ENCODE measurements at places on chromosomes 12 and 14.
A peak's percentile ranks its signal among the peaks of the same experiment; 100 is the strongest.

GRCh38 chr12:25276199-25276937, 25.6 kb upstream of the KRAS start:
- DNase-seq: no peak
- no peak overlapping the region for H3K27ac ChIP-seq

DNA sequence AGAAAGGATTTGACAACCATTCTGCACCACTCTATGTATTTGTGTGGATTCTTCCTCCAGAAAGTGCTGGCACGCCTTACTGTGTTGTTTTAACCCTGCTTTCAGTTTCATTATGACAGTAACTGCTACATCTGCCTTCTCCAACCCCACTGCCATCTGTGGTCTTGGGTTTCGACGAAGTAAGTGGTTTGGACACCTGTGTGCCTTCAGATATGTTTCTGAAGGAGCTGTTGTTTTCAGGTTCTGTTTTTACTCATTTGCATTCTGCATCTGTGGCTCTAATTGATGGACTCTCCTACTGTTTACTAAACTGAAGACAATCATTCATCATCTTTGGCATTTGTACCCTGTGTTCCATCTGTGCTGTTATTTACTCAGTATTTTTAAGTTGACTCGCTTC, 4.1 kb downstream of the TSHR start:
- peak overlapping the region; percentile 77 for H3K4me3 ChIP-seq
- H3K27me3 ChIP-seq: no peaks in the 10 kb centered on the region
- H3K27ac ChIP-seq: peak overlapping the region; percentile 85
- peaks cover 44% of the 10 kb centered on the region for H3K4me1 ChIP-seq
- H3K36me3 ChIP-seq: peaks cover 3% of the 10 kb centered on the region

DNA sequence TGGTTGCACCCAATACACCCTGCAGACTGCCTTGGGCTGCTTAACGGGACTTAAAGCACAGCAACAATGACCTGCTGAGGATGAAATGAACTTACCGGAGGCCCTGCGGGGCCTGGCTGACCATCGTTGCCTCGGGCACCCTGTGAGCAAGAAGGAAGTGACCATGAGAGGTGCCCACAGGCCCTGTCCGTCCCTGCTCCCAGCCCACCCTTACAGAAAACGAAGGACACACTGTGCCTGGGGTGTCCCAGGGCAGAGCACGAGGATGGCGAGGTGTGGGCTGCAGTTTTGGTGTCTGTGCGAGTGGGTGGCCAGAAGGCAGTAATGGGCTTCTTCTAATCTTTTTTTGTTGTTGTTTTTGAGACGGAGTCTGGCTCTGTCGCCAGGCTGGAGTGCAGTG, 14.6 kb downstream of the COL2A1 start:
- no peak overlapping the region for H3K27ac ChIP-seq
- H3K27me3 ChIP-seq: peaks cover 13% of the 10 kb centered on the region
- no peak for DNase-seq
- no peaks in the 10 kb centered on the region for H3K36me3 ChIP-seq
- peaks cover 18% of the 10 kb centered on the region for H3K4me1 ChIP-seq

DNA sequence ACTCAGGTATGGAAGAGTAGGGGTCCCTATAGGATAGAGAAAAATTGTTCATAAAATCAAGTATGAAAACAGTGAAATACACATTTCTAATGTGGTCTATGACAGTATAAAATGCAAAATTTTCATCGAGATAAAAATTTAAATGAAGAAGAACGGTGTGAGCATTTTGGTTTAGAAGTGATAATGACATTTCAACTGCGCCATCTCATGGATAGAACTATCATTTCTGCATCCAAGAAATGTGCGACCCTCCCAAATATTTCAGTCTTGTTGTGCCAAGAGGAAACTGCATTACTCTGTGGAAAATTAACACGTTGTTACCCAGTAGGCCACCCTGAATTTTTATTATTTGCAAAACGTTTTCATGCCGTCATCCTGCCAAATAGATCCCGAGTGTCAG, 108.8 kb downstream of the CRACR2A start:
- H3K36me3 ChIP-seq: peaks cover 4% of the 10 kb centered on the region
- no peaks in the 10 kb centered on the region for H3K27me3 ChIP-seq
- no peaks in the 10 kb centered on the region for H3K4me1 ChIP-seq
- no peak overlapping the region for H3K4me3 ChIP-seq
- DNase-seq: no peak
- H3K27ac ChIP-seq: no peak overlapping the region

DNA sequence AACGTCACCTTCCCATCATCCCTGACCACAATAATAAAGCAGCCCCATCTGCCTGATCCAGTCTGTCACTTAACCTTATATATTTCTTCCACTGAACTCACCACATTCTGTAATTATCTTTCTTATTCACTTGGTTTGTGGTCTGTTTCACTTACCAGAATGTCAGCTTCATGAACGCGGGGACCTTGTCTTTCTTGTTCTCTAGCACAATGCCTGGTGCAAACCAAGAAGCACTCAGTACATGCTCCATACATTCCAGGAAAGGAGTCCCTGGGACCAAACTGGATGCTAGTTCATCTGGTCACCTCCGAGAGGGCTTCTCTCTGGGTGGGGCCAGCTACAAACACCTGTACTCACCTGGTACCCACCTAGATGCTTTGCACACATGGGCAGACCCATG, 17.4 kb upstream of the ANKRD33 start:
- no peak overlapping the region for H3K4me3 ChIP-seq
- DNase-seq: no peak
- H3K27ac ChIP-seq: no peak overlapping the region
- H3K36me3 ChIP-seq: peaks cover 3% of the 10 kb centered on the region

DNA sequence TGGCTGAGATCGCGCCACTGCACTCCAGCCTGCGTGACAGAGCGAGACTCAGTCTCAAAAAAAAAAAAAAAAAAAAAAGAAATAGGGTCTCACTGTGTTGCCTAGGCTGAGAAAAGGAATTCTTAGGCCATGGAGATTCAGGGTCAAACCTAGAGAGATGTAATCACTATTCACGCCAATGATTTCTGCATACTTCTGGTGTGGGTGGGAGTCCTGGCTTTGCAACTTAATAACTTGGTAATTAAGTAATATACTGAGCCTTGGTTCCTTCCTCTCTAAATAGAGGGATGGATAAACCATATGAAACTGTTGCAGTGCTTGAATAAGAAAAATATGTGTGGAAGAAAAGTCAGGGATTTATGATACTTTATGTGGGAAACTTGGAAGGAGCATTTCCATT, 2.7 kb downstream of the ZNF410 start:
- no peak for DNase-seq
- no peaks in the 10 kb centered on the region for H3K27me3 ChIP-seq
- peaks cover 24% of the 10 kb centered on the region for H3K36me3 ChIP-seq
- H3K4me3 ChIP-seq: no peak overlapping the region
- peaks cover 49% of the 10 kb centered on the region for H3K4me1 ChIP-seq

DNA sequence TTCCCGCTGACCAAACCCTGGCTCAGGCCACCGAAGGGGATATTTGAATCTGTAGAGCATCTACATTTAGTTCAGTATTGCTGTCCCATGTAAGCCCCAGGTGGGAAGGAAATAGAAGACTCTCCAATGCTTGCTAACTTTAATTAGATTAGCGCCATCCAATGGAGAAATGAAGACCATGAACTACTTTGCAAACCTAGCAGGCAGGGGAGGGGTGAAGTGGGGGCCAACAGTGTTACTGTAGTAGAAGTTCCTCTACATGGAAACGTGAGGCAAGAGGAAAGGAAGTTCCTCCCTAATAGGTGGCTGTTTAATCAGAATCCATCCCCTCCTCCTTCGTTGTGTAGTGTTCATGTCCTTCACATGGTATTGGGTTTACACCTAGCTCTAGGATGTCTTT, 9.3 kb upstream of the DENND5B start:
- no peak for DNase-seq
- H3K36me3 ChIP-seq: no peaks in the 10 kb centered on the region
- H3K27ac ChIP-seq: no peak overlapping the region
- H3K27me3 ChIP-seq: peaks cover 43% of the 10 kb centered on the region
- H3K4me3 ChIP-seq: no peak overlapping the region

DNA sequence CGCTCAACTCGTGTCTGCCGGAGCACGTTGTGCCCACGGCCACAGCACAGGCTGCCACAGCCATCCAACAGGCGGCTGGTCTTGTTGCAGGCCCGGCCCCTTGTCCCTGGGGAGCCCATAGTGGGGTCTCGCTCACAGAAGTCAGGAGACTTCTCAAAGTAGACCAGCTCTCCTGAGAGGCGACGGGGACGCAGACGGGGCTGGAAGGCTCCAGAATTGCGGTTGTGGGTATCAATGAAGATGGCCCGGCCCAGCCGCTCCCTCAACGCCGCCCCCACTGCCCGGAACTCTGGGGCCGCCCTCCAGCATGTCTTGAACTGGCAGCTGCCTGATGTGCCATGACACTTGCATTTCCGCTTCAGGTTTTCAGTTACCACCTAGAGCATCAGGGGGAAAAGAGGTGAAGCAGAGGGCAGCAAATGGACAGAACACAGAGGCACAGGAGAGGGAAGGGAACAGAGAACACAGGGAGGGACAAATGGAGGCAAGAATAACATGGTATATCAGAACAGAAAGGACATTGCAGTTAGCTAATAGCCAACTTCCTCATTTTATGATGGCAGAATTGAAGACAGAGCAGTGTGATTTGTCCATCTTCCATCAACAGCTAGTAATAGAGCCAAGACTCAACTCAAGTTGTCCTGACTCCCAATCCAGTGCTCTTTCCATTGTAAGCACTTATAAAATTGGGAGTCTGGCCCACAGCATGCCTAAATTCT, 5.2 kb downstream of the WNT10B start:
- H3K4me3 ChIP-seq: no peak overlapping the region
- no peak overlapping the region for H3K27ac ChIP-seq
- H3K4me1 ChIP-seq: peaks cover 17% of the 10 kb centered on the region
- DNase-seq: no peak
- H3K36me3 ChIP-seq: no peaks in the 10 kb centered on the region
- H3K27me3 ChIP-seq: peaks cover 11% of the 10 kb centered on the region

DNA sequence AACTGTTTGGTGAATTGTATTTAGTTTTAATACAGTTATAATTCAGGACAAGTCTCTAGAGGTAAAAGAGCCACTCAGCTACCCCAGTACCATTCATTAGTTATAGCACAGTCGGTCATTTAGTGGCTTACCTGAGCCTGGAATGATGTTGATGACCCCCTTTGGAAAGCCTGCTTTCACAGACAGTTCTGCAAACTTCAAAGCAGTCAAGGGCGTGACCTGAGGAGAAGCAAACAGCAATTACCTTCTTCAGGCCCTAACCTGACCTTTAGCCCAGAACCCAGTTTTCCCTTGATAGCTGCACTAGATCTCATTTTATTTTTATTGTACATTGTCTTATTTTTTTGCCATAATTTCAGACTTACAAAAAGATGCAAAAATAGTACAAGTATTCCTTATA, 43.8 kb downstream of the ALDH1L2 start:
- peaks cover 6% of the 10 kb centered on the region for H3K4me1 ChIP-seq
- no peaks in the 10 kb centered on the region for H3K27me3 ChIP-seq
- no peak overlapping the region for H3K27ac ChIP-seq
- no peak overlapping the region for H3K4me3 ChIP-seq

DNA sequence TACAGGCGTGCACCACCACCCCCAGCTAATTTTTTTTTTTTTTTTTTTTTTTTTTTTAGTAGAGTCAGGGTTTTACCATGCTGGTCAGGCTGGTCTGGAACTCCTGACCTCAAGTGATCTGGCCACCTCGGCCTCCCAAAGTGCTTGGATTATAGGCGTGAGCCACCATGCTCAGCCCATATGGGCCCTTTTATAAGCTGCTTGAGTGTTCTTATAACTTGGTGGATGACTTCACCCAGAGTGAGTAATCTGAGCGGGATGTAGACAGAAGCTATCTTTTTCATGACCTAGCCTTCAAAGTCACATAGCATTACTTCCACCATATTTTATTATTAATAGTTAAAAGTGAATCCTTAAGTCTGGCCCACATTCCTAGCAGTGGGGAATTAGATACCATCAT, 16.4 kb downstream of the BBOF1 start:
- H3K4me3 ChIP-seq: no peak overlapping the region
- no peak for DNase-seq
- H3K36me3 ChIP-seq: peaks cover 2% of the 10 kb centered on the region
- H3K4me1 ChIP-seq: no peaks in the 10 kb centered on the region
- no peak overlapping the region for H3K27ac ChIP-seq
- H3K27me3 ChIP-seq: no peaks in the 10 kb centered on the region

DNA sequence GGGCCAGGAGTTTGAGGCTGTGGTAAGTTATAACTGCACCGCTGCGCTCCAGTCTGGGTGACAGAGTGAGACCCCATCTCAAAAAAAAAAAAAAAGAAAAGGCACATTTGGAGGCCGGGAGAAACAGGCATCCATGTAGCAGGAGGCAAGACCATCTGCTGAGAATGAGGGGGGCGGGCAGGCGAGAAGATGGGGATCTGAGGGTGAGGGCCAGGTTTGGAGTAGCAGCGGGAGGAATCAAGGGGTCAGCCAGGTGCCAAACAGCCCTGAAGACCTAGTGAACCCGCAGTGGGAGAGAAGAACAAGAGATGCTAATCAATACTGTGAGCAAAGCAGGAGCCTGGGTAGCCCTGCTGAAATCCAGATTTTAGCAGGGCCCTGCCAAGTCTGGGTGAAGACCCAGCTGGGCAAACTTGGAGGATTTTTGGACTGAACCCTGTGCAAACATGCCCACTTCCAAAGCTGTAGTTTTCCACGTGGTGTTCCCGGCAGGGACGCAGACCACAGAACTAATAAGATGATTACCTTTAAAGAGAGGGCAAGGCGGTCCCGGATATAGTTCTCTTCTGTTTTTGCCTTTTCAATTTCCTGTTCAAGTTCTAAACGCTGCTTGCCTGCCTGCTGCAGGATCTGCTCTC, 61.0 kb downstream of the NIN start:
- H3K4me3 ChIP-seq: no peak overlapping the region
- H3K27me3 ChIP-seq: no peaks in the 10 kb centered on the region
- no peak overlapping the region for H3K27ac ChIP-seq
- DNase-seq: no peak

GRCh38 chr12:119828300-119828699, 48.8 kb downstream of the CIT start:
- H3K36me3 ChIP-seq: no peaks in the 10 kb centered on the region
- H3K27ac ChIP-seq: no peak overlapping the region
- no peaks in the 10 kb centered on the region for H3K4me1 ChIP-seq
- H3K4me3 ChIP-seq: no peak overlapping the region

DNA sequence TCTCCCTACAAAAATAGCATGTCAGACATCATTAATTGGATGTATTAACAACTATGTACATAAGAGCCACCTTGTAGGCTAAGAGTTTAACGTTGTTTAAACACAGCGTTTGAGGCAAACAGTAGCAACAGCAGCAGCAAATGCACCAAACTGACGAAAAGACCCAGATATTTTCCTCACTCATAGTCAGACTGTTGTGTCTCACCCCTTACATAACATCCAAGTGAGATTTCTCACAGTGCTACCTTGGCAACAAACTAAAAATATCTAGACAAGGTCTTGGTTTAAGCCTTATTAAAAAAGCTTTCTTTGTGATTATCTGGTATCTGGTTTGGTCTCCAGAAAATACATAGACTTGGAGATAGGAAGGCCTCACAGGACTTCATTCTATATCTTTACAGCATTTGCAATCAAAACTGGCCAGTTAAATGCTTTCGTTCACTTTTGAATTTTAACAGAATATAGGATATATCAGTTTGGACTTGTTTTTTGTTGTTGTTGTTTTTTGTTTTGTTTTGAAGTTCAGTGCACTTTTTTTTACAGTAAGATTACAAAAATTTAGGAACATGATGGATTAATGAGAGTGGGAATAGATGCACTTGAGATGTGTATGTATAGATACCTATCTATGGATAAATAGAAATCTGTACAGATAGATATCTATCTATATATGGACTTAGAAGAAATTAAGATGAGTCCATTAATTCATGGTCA, 4.1 kb downstream of the BHLHE41 start:
- H3K27me3 ChIP-seq: peaks cover 91% of the 10 kb centered on the region
- H3K36me3 ChIP-seq: peaks cover 1% of the 10 kb centered on the region
- H3K4me3 ChIP-seq: no peak overlapping the region
- peaks cover 29% of the 10 kb centered on the region for H3K4me1 ChIP-seq
